ENCODE measurements at places on chromosomes 5 and 9.

GRCh38 chr9:82757924-82758323, 305.0 kb downstream of the RASEF start:
- no peak for DNase-seq

DNA sequence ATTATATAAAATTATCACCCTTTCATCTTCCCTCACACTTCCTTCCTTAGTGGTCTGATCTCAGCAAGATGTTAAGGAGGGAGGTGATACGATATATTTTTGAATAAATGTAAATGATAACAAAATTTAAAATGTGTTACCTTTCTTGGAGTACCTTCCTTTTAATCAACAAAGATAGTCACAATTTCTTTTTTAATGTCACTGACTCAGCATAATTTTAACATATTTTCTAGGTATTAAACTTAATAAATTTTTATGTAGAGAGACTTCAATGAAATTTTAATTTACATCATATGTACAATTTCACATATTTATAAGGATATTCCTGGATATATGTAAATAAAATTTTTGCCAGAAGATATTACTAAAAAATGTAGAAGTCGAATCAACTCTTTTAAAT, 125.0 kb upstream of the FBN2 start:
- no peak for DNase-seq

DNA sequence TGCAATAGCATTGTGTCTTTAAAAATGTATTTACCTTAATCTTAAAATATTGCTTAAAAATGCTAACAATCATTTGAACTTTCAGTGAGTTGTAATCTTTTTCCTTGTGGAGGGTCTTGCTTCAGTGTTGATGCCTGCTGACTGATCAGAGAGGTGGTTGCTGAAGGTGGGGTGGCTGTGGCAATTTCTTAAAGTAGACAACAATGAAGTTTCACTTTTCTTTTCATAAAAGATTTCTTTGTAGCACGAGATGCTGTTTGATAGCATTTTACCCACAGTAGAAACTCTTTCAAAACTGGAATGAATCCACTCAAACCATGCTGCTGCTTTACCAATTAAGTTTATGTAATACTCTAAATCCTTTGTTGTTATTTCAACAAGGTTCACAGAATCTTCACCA, 50.8 kb downstream of the NR3C1 start:
- DNase-seq, result no peak

- no peak for DNase-seq
These were observed 152.3 kb downstream of the GOLPH3 start for GRCh38 chr5:32021771-32022170.

GRCh38 chr9:85416715-85417114, 325.0 kb downstream of the AGTPBP1 start:
- no peak for DNase-seq

DNA sequence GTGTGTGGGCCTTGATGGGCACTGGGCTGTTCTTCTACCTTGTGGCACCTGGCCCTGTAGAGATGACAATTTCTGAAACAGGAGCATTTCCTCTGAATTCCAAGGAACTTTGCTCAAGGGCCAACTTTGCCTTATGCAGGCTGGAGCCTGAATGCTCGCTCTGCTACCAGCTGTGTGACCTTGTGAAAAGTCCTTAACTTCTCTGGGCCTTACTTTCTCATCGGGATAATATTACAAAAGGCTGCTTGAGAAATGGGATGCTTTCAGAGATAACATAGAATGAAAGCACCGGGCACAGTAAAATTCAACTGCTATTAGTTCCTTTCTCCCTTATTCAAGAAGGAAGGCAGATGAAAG, 58.8 kb downstream of the GADD45G start:
- no peak for DNase-seq

DNA sequence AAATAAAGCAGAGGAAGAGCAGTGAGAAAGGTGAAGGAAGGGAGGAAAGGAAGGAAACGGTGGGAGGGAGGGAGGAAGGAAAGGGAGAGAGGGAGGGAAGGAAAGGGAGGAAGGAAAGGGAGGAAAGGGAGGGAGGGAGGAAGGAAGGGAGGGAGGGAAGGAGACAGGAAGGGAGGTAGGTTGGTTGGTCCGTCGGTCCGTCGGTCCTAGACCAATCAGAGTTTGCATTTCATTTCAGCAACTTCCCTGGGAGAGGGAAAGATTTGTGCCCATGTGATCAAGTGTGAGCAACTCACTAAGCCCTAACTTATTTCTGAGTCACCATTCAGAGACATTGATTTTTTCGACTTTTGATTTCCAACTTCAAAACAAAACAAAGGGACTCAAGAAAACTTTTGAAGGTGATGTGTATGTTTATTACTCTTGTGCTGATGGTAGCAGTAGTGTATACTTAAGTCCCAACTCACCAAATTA, 18.8 kb downstream of the NANS start:
- no peak for DNase-seq

GRCh38 chr9:110456681-110457080, 119.0 kb upstream of the TXNDC8 start:
- DNase-seq, result no peak

GRCh38 chr5:133129950-133130349, 78.1 kb downstream of the HSPA4 start:
- DNase-seq, result no peak

- no peak for DNase-seq
These were observed 129.0 kb upstream of the IRX4 start for GRCh38 chr5:2011481-2012411.

DNA sequence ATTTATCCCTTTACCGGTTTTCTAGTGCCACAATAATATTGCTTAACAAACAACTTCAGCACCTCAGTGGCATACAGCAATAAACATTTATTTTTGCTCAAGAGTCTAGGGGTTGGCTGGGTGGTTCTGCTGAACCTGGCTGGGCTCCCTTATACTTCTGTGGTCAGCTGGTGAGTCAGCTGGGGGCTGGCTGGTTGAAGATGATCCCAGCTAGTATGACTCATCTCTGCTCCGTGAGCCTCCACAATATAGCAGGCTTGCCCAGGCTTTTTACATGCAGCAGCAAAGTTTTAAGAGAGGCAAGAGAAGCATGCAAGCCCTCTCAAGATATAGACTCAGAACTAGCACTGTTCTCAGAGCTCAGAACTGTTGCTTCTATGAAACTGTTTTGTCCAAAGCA, 523.5 kb upstream of the CLINT1 start:
- DNase-seq, result no peak

DNA sequence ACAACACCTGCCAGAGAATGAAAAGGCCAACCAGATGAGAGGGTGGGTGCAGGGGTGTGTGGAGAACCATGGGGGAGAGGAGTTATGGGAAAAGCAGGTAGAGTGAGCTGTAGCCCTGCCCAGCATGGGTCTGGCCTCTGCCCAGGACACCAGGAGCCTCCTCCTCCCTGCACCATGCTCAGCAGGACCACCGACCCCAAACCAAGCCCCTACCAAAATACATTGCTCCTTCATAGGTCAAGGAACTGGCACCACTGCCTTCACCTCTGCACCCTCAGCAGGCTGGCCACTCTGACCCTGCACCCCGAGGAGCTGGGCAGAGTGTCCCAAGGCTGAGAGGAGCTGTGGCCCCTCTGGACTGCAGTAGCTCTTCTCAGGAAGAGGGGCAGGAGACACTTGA, 102.0 kb downstream of the NSG2 start:
- DNase-seq, result no peak

GRCh38 chr9:132231019-132231701, 69.3 kb downstream of the NTNG2 start:
- no peak for DNase-seq

GRCh38 chr5:57642698-57643097, 160.1 kb upstream of the ACTBL2 start:
- DNase-seq, result no peak

GRCh38 chr5:61275841-61276240, 56.2 kb upstream of the ZSWIM6 start:
- no peak for DNase-seq

DNA sequence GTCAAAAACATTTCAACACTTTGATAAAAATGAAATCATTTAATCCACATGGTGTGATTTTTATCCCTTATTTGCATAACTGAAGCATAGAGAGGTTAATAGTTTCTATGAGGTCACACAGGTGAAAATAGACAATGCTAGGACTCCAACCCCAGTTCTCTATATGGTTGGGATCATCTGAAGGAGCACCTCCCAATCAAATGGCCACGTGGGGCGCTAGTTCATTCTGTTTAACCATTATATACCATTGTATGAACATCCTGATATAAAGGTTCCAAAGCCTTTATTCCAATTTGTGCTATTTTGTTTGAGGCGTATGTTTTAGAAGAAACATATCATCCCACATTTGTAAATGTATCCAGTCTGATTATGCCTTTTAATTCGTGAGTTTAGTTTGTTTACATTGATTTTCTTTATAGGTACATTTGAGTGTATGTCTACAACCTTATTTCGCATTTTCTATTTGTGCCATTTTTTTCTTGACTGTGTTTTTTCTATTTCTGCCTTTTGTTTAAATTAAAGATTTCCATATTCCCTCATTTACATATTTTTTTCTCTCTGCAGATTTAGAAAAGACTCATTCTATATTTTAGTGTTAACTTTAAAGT, 1092.0 kb downstream of the MAT2B start:
- DNase-seq, result no peak

DNA sequence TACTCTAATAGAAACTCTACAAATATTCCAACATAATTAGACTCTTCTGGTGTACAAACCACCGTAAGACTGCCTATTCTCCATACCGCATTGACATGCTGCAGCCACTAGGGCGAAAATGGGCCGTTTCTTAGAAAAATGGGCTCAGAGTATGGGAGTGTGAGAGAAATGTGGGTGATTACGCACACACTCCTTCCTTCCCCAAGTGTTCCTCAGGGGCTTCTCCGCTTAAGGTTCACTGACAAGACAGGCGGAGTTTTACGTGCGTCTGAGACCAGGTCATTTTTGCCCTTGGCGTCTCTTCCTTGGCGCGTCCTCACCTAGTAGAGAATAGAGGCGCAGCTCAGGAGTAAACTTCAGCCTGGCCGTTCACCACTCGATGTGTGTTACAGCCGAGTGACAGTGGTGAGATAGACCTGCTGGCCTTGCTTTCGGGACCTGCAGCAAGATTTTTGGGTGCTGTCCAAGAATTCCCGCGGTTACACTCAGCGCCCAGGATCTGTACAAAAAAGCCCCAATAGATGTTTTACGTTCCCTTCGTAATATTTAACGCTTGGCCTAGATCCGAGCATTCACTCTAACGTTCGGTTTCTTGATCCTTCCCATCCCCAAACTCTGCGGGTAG, 1.8 kb upstream of the NTRK2 start:
- no peak for DNase-seq

GRCh38 chr5:100794218-100794617, 108.9 kb downstream of the ST8SIA4 start:
- no peak for DNase-seq

Data from NCI-H1436 (cell line).